GM18507 (cell line): ENCODE measurements at places on chromosomes 3 and 15.

- DNase-seq, result no peak
Observed at GRCh38 chr3:81726735-81727134, 34.7 kb downstream of the GBE1 start.

DNA sequence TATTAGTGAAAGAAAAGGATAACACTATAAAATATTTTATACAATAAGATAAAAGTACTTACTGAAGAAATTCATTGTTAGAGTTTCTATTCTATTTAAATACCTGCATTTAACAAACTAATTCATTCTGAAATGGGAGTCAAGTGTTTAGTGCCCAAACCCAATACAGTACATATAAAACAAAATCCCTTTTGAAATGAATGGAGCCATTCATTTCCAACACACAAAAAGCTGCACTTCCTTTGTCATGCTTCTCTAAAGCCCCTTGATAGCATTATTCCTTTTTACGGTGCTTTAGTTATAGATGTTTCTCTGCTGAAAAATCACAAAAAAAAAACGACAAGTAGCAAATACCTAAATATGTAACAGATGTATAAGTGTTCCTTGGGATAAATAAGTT is 596.3 kb downstream of the ZIC1 start:
- no peak for DNase-seq

GRCh38 chr15:38587214-38587613 is 22.6 kb upstream of the RASGRP1 start:
- DNase-seq, result no peak

GRCh38 chr3:194003114-194004057 is 132.6 kb upstream of the HES1 start:
- peak; percentile 47 for DNase-seq

- no peak for DNase-seq
Observed at GRCh38 chr15:70487387-70487740, 276.0 kb downstream of the UACA start.

GRCh38 chr3:151155409-151156128 is 47.4 kb downstream of the GPR171 start:
- DNase-seq, result no peak

DNA sequence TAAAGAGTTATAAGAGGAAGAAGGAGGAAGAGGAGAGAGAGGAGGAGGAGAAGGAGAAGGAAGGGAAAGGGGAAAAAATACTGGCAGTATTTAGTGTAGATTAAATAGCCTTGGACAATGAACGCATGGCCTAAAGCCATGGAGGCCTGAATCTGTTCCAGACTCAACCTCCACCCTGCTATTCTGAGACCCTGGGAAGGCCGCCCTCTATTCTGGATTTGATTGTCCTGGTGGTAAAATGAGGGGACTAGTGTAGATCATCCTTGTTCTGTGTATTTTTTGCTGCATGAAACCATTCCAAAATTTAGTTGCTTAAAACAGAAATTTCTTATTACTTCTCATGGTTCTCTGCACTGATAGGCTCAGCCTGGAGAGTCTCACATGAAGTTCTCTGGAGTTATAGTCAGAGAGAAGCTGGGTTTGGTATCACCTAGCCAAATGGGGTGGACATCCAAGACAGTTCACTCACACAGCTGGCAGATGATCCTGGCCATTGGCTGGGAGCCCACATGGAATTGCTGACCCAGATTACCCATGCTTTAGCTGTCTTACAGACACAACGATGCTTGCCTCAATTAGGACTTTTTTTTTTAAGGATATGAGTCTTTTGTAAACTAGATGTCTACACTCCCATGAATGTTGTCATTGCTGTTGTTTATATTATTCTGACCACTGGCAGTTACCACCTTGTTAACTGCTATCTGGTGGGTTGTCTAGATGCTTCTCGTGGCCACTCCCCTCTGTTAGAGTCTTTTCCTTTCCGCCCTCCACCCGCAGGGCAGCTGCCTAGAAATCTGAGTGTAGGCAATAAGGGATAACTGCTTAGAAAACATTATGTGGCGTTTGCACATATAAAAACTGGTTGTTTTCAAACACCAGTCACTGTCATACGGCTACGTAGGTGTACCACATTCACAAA is 149.9 kb downstream of the SST start:
- no peak for DNase-seq

DNA sequence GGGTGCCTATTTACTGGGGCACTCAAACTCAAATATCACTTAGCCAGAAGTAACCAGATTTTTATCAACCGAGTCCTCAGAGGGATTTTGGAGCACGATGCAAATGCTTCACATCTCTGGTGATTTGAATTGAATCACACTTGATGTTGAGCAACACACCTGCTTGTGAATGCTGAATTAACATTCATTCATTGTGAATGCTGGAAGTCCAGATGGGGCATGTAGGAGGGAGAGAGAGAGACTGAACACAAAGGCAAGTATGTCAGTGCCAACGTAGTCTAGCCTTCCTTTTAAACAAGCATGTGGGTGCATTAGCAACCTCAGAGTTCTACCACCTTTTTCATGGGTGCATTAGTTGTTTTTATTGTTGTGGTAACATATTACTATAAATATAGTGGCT is 156.2 kb downstream of the ADAMTSL3 start:
- no peak for DNase-seq
